ENCODE measurements at places on chromosomes 3 and 15. TPM values are rescaled to one million over a fixed set of nuclear protein-coding genes. Genes with fewer than 3 reads are reported as not detected.

NPAP1 gene
- total RNA-seq, result not detected

GRCh38 chr3:184598574-184598927 is 37.0 kb downstream of the EPHB3 start:
- no peak for DNase-seq

SLC28A2 gene
- total RNA-seq, result not detected

DNA sequence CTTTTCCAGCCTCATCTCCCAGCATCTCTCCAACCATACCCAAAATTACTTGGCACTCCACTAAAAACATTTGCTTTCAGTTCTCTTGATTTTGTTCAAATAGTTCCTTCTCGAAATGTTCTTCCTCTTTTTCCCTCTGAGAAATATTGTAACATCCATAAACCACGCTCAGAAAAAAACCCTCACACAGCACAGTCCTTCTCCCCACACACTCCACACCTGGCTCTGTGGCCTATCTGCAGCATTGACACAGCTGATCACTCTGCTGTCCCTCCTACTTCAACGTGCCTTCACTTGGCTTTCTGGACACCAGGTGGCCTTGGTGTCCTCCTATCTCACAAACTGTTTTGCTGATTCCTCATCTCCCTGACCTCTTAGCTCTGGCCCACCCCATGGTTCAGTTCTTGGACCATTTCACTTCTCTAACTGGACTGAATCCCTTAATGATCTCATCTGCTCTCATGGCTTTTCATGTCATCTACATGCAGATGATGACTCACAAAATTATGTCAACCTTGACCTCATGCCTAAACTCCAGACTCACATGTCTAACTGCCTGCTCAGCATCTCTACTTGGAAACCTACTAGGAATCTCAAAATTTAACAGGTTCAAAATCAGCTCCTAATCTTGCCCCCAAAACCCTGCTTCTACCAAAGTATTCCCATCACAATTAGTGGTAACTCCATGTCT is 93.3 kb downstream of the TRIM42 start:
- DNase-seq, result no peak

DNA sequence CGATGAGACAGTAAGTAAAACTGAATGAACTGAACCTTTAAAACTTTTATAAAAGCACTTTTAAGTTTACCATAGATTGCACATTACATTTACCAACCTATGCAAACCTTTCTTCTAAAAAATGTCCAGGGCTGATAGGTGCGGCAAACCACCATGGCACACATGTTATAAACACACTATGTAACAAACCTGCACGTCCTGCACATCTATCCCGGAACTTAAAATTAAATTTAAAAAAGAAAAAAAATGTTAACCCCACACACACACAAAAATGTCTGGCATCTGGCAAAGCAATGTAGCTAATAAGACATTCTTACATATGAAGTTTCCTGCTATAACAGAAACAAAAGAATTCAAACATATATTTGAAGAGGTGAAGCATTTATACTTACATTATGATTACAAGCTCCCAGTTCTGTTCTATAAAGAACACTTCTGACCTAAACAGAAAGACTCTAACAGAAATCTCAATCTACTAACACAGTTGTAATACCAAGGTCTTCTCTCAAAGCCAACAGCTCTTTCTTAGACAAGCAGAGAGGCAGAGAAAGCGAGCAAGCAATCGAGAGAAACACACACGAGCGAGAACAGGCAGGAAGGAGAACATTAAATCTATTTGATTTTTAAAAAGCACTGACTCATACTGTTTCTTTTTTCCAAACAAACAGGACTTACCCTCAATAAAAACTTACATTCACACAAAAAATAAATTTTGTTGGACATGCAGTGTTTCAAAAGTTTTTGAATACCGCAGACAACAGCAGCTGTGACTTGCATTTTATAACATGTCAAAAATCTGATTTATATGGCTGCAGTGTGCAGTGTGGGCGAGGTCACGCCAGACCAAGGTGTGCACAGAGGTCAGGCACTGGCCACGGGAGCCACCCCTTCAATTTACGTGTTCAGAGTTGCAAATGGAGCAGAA is at the start of gene NRG4:
TSS of gene NRG4 (minus strand) at position 798 of the 925 bp plus-strand sequence. CDS start 1,194 bp downstream, outside the sequence.
- no peak for DNase-seq

- no peak for DNase-seq
These were observed 34.3 kb downstream of the DNAJB8 start for GRCh38 chr3:128432301-128432970.

STARD5 gene
- total RNA-seq, result 1.8 TPM

DNA sequence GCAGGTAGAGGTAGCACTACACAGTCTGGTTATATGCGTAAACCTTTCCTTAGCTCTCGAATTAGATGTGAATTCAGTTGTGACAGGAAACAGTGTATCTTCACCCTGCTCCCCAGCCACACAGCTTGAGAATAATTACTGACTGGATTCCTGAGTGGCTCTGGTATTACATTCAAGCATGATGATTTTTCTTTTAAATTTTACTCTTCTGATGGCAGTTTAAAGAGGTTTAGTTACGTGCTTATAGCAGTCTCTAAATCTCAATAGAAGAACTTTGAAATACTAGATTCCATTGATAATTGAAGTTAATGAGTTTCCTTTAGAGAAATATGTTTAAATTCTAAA is 98.8 kb downstream of the FNDC3B start:
- no peak for DNase-seq

FILIP1L gene
- total RNA-seq, result 28.6 TPM

GRCh38 chr3:13686367-13687160 is 137.6 kb downstream of the FBLN2 start:
- no peak for DNase-seq

TARS3 gene
- 35.0 TPM for total RNA-seq

GRCh38 chr3:16474920-16475319 is 38.6 kb downstream of the RFTN1 start:
- no peak for DNase-seq

FAM98B gene
- total RNA-seq, result 15.2 TPM

DNA sequence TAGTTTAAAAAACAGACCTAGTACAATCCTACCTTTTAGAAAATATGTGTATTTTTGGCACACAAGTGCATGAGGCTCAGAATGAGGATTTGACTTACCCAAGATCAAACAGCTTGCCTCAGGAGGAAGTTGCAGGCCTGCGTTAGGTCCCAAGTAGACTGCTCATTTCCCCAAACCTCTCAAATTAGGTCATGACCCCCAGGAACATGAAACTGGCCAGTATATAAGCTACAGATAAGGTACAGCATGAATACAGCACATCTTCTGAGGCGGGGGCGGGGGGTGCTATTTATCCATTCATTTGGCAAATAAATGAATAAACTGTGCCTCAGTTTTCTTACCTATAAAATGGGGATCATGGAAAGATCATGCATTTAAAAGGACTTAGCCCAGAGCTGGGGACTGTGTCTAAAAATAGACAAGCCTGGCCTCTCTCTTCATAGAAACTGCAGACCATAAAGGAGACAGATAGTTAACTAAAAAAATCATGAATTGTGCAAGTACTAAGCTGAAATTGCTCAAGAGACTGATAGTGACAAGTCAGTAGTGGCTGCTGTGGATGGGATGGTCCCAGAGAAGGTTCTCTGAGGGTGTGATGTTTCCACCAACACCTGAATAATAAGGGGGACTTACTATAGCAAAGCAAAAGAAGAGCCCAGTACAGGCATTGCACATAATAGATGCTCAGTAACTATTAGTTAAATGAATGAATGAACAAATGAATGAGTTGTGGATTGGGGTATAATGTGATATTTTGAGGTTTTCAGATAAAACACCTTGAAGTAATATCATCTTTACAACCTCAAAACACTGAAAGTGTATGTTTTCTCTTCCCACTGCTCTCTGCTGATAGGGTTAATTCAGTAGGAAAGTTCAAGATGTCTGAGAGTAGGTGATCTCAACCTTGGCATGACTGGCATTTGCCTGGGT is 258.5 kb upstream of the PROK2 start:
- no peak for DNase-seq

TUSC7 gene
- not detected for total RNA-seq

SLC9A9 gene
- 5.6 TPM for total RNA-seq

DNA sequence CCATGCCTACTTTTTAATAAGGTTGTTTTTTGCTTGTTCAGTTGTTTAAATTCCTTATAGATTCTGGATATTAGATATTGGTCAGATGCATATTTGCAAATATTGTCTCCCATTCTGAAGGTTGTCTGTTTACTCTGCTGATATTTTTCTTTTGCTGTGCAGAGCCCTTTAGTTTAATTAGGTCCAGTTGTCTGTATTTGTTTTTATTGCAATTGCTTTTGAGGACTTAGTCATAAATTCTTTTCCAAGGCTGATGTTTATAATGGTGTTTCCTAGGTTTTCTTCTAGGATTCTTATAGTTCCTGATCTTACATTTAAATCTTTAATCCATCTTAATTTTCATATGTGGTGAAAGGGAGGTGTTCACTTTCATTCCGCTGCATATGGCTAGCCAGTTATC is 77.4 kb downstream of the PTPRG start:
- no peak for DNase-seq

Data from left ventricle myocardium superior (tissue), 1 donor.